ENCODE measurements at places on chromosomes 4 and X. TPM values are rescaled to one million over a fixed set of nuclear protein-coding genes. Genes with fewer than 3 reads are reported as not detected.

Gene DNAAF6
- not detected for total RNA-seq

Gene GLRA2
- total RNA-seq = not detected

GRCh38 chrX:38175139-38175538 is 45.5 kb downstream of the SRPX start:
- DNase-seq = no peak

DNA sequence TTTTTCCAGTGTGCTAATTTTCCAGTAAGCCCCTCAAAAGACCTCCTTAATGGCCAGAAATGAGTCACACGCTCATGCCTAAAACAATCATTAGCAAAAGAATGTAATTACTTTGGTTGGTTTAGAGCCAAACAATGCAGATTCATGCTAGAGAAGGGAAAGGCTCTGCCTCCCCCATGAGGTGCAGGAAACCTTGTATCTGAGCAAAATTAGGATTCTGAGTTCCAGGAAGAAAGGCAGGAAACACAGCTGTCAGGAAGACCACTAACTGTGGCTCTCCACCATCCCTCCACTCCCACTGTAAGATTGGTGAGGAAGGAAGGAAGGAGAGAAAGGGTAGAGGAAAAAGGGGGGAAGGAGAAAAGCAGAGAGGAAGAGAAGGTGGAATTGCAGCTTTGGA is 104.9 kb upstream of the DHX15 start:
- DNase-seq = no peak
